ENCODE measurements at places on chromosomes 1 and 21.

DNA sequence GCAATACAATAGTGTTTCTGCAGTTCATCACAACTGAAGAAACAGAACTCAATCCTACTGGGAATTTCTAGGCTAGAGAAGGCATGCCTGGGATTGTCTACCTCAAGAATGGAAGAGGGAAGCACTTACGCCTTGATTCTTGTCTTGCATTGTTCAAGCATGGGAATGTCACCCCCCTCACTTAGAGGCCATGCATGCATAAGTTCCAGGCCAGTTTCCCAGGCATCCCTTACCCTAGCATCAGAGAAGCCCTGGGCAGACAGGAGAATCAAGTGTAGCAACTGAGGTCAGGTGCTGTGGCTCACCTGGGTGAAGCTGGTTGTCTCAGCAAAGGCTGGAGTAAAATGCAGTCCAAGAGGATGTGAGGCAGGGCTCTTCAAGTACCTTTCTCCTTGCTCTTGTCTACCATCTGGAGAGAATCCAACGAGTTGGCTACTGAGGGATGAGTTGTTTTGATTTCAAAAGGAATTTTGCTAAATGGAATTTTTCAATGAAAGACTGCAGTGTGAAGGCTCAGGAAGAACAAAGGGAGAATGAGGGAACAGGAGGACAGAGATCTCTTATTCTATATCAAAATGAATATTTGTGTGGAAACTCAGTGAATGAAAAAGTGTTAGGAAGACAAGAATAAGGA, 174.3 kb downstream of the NEK7 start:
- no peak for DNase-seq

DNA sequence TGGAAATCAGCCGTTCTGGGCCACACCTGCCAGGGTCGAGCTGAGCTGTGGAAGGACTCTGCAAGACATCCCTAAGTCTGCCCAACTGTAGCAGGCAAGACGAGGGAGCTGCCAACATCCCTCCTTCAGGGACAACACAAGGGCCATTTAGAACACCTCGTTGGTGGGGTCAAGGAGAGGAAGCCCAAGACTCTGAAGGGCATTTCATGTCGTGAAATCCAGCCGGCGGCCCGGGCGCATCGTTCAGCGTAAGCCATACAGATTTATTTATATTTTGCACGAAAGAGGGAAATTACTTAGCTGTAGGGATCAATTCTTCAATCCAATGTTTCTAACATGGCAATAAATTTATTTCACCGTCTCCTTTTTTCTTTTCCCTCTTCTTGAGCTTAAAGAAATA, 101.7 kb upstream of the ZC3H12A start:
- DNase-seq, result no peak

GRCh38 chr1:65235867-65236805, 73.2 kb upstream of the DNAJC6 start:
- no peak for DNase-seq

GRCh38 chr1:10128101-10128765, 82.1 kb upstream of the KIF1B start:
- DNase-seq, result no peak

DNA sequence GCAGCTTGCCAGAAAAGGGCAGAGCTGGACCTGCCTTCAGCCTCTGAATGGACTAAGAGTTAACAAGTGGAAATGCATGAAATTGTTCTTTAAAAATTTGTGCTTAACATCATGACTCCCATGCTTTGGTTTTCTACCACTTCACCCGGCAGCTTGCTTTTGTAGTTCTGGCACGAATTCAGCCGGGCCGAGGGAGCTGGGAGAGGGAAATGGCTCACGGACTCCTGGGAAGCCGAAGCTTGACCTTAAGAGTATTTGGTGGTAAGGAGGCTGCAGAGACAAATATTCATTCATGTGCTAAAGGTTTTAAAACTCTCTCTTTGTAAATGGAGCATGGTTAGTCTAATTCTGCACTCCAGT, 17.2 kb upstream of the GFI1 start:
- no peak for DNase-seq

- no peak for DNase-seq
Observed at GRCh38 chr1:240486611-240487010, 125.3 kb downstream of the GREM2 start.

GRCh38 chr1:220711056-220711809, 21.1 kb downstream of the C1orf115 start:
- DNase-seq, result no peak

- DNase-seq, result no peak
Observed at GRCh38 chr21:27636656-27637055, 669.8 kb upstream of the ADAMTS5 start.

- no peak for DNase-seq
Observed at GRCh38 chr1:158105352-158106095, 75.2 kb upstream of the CD1D start.

Measured in activated CD4-positive, CD25-positive, alpha-beta regulatory T cell treated with anti-CD3 and anti-CD28 coated beads, Interleukin-2, amount 50 U/mL, for 16 hours (primary cell).